Colonic mucosa (tissue), 4 donors: ENCODE measurements at places on chromosomes 12 and 14. TPM values are rescaled to one million over a fixed set of nuclear protein-coding genes. Genes with fewer than 3 reads are reported as not detected.

The NRL gene
- total RNA-seq = 2.7 TPM

The KIF26A gene
- total RNA-seq = 20.0 TPM

DNA sequence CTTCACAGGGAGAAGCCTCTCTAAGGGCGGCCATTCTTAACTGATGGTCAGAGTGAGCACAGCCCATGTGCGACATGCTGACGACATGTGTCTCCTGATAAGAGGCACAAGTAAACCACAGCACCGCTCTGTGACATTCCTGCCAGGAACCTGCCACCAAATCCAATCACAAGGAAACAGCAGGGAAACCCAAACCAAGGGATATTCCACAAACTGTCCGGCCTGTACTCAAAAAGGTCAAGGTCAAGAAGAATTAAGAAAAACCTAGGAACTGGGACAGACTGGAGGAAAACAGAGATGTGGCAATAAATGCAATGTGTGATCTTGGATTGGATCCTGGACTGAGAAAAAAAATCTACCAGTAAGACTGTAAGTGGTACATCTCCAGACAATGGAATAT, 91.9 kb downstream of the SYNE3 start:
- no peak for DNase-seq

- DNase-seq = no peak
Observed at GRCh38 chr14:59829469-59830337, 40.9 kb downstream of the RTN1 start.

The TAS2R8 gene
- not detected for total RNA-seq

DNA sequence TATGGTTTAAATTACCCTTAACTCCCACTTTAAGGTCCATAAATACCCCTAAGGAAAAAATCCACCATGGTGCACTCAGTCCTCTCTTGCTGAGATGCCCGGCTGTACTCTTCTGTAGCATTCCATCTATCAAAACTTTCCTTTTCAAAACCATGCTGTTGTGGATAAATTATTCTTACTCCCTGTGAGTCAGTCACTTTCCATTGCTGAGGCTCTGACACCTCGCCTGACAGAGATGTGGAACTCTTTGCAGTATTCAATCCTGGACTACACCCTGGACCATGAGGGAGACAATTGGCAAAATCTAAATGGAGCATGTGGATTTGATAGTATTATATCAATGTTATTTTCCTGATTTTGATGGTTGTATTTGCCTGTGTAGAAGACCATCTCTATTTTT, 49.1 kb downstream of the AVPR1A start:
- no peak for DNase-seq

The LRIG3 gene
- 79.9 TPM for total RNA-seq

- DNase-seq = no peak
Observed at GRCh38 chr14:92678766-92679165, 69.7 kb downstream of the LGMN start.

DNA sequence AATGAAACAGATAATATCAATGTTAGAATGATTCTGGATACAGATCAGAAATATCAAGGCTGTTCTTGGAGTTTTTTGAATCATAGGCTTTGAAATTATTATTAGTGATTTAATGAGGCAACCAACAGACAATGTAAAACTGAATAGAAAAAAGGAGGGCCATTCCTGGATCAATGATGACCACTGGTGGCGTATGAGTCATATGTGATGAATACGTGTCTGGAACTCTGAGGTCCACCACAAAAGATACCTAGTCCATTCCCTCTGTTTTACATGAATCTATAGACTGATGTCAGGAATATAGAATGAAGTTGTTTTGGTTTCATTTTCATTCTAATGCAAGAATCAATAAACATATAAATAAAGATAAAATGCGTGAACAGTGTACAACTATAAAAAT, 78.3 kb upstream of the RTL1 start:
- no peak for DNase-seq

The IFNG-AS1 gene
- total RNA-seq = not detected

The TMEM30B gene
- 77.1 TPM for total RNA-seq

GRCh38 chr12:116577154-116577561, 18.0 kb downstream of the MAP1LC3B2 start:
- no peak for DNase-seq

DNA sequence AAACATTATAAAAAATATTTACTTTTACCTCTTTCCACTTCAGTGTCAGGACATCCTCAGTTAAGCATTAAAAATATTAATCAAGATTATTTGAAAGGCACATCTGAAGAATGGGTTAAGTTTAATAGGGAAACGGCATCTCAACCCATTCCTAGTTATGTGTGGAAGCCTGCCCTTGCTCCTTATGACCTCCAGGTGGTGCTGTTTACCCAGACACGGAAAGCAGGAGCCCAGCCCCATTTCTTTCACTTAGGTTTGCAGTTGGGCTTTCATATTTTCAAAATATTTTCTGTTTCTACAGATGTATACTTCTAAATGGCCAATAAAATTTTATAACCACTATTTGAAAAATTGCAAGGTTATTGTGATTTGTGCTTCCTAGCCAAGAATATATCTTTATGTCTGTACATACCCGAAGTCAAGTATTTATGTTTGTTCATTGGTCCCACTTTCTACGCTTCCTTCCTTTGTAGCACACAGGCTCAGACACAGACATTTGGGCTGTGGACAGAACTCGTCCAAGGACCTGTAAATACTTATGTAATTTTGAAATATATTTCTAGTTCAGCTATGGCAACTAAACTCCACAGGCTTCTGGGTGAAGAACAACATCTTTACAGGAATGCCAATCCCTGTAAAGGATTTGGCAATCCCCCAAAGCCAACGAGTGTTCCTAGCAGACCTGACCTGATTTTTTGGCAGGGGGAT, 247.1 kb downstream of the AKAP6 start:
- DNase-seq = peak; percentile 55

The SIRT4 gene
- total RNA-seq = 1.6 TPM

- no peak for DNase-seq
Observed at GRCh38 chr12:56947633-56948456, 9.6 kb downstream of the RDH16 start.

DNA sequence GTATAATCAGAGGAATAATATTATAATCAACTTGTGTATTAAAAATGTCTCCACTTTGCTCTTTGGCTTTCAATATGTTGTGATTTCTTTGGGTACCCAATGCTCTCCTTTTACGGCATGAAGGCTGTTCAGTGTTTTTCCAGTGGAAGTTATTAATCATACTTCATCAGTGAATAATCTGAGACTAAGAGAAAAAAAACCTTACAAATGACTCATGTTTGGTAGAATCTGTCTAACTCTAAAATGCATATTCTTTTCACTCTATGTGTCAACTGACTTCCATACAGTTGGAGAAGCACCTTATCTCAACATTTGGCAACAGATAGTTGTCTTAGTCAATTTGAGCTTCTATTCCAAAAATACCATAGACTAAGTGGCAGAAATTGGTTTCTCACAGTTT, 82.2 kb downstream of the PTPRO start:
- no peak for DNase-seq

GRCh38 chr12:76277480-76277879, 70.7 kb downstream of the BBS10 start:
- DNase-seq = no peak

The BCL7A gene
- total RNA-seq = 10.0 TPM

GRCh38 chr14:62722406-62722805, 322.9 kb downstream of the KCNH5 start:
- DNase-seq = no peak

GRCh38 chr12:64172143-64172970, 49.7 kb downstream of the KICS2 start:
- no peak for DNase-seq

DNA sequence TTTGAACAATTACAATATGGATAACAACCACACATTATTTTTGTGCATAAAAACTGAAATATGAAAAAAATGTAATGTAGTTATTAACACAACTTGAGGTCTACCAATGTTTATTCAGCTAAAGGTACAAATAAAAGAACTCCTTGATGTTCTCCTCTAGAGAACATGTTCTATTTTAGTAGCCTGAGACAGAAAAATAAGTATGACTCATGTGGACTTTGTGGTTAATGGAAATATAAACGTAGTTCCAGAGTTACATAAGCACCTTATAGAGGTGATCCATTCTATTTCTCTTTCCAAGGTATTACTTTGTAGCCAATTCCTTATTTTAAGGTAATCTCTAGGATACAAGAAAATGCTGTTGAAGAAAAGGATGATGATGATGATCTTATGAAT, 25.7 kb downstream of the ALKBH1 start:
- DNase-seq = no peak

The LRRC10 gene
- not detected for total RNA-seq

The SIX6 gene
- total RNA-seq = not detected

DNA sequence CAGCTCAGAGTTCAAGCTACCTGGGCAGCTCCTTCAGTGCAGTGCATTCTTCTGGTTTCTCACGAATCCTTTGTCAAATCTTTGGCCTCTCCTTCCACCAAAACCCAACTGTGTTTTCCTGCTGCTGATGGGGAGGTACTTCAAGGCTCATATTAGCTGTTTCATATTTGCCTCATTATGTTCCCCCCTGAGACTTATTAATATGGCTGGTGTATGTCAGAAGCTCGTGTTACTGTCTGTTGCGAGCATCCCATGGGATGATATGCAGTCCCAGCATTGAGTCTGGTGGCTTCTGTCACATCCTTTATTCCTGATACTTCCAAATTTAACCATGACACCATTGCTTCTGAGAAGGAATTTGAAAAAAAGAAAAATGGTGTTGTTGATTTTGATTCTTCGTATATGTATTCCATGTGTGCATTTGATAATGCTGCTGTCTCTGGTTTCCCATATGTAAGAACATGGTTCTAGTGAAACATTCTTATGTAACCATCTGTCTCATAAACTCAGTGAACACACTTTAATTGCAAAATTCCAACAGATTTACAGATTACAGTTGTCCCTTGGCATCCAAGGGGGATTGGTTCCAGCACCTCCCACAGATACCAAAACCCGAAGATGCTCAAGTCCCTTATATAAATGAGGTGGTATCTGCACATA, 149.1 kb downstream of the KICS2 start:
- DNase-seq = no peak

The GLIPR1 gene
- total RNA-seq = 1.8 TPM

The TGFB3 gene
- total RNA-seq = 6.5 TPM

The MGST1 gene
- 555 TPM for total RNA-seq

The PPP2R5C gene
- total RNA-seq = 146 TPM

The KIF5A gene
- 0.67 TPM for total RNA-seq

DNA sequence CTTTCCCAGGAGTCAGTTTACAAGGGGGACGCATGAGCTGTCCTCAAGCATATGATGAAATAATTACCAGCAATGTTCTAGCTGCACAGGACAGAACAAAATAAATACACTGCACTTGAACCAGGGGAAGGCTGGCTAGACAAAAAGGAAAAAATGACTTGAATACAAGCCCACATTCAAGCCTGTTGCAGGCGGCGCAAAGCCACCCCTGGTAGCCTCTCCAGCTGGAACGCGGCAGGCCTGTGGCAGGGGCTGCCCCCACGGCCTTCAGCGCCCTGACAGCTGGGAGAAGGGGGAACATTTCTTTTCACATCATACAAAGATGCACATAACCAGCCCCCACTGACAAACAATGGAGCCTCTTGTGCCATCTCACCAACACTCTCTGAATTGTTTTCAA, 57.1 kb downstream of the TRAFD1 start:
- DNase-seq = no peak

DNA sequence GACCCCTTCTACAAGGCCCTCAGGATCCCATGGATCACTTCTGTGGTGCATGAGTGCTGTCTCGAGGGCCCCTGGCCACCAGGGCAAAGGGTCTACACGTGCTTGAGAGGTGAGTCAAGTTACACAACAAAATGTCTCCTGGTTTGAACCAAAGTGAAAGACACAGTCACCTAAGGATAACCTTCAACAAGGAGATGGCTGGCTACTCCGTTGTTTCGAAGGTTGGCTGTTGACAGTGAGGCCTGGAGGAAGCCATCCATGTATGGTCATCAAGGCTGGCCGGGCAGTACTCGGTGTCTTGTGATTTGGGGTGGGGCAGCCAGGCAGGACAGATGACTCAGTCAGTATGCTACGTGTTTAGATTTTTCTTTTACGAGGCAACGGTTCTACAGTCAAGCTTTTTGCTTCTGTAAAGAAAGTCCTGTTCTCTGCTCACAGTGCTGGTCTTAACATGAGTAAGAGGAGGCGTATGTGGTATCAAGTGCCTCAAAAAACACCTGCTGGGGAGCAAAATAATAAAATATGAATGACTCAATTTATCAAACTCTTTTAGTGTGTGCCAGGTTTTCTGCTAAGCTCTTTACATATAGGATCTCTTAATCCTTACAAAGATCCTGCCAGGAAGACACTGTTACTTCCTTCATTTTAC, 18.0 kb upstream of the NT5DC3 start:
- peak; percentile 85 for DNase-seq

DNA sequence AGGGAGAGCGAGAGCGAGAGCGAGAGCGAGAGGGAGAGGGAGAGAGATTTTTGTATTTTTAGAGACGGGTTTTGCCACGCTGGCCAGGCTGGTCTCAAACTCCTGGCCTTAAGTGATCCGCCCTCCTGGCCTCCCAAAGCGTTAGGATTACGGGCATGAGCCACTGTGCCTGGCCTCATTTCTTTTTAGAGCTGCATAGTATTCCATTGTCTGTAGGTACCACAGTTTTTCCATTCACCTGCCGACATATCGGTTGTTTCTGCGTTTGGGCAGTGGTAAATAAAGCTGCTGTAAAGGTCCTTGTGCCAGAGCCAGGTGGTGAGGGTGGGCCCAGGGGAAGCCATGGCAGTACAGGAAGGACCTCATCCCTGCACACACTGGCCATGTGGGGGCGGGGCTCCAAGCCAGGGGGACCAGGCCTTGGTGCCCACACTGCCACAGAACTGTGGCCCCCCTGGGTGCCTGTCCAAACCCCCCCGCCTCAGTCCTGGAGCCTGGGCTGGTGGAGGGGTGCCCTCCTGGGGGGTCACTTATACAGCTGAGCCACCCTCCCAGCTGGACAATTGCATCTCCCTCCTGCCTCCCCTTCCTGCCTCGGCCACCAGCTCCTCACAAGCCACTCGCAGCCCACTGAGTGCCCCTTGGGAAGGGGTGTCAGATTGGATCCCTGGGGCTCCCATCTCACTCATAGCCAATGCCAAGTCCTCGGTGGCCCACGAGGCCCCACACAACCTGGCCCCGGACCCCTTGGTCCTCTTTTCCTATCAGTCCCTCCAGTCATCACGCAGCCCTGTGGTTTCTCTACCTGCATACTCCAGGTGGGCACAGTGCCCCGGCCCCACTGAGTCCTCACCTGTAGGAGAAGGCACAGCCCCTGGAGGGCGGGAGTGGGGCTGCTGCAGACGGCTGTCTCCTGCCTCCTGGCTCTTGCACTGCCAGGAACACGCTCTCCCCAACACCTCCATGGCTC, 1.7 kb upstream of the PUS1 start:
- no peak for DNase-seq
